MG63 (cell line): ENCODE measurements at places on chromosomes 2 and 18. TPM values are rescaled to one million over a fixed set of nuclear protein-coding genes. Genes with fewer than 3 reads are reported as not detected.

GRCh38 chr2:230947908-230948365, 22.9 kb upstream of the GPR55 start:
- no peak for DNase-seq

DNA sequence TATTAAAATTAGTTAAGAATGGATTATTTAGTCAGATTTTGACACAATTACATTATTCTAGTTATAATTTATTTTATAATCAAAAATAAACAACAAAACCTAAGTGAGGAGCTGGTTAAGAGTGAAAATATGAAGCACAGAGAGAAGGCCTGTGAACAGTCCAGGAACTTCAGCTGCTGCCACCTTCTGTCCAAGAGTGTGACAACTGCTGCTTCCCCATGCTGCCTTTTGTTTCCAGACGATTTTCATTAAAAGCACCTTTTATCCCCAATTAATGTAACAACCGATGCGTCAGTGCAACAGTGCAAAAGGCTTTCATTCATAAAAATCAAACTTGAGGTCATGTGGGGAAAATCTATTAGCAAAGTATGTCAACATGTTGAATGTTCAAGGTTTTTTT, 363.6 kb downstream of the CTNNA2 start:
- DNase-seq, result no peak

GRCh38 chr2:98455494-98455976, 10.9 kb downstream of the INPP4A start:
- DNase-seq, result no peak

The SMAD4 gene
- 58.6 and 106 TPM in 2 replicates for total RNA-seq

DNA sequence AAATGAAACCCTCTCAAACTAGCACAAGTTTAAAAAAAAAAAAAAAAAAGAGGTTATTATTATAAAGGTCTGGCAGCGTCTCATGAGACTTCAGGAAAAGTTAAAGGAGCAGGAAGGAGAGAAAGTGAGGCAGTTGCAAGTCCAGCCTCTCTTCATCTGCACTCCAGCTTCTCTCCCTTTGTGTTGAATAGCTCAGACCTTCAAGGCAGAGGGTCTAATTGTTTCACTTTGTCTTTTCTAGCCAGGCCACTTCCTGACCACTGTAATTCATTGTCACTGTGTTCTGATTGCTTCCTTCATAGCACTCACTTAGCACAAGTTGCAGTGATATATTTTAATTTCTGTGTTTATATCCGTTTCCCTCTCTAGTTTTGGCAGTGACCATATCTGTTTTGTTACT, 99.9 kb downstream of the SPATS2L start:
- DNase-seq, result no peak
